ENCODE measurements at places on chromosomes 4 and X. TPM values are rescaled to one million over a fixed set of nuclear protein-coding genes. Genes with fewer than 3 reads are reported as not detected.

Gene RIBC1
- 1.1 TPM for total RNA-seq

Gene MUC7
- not detected for total RNA-seq

Gene TEC
- 10.5 TPM for total RNA-seq

Gene CT45A2
- not detected for total RNA-seq

Gene TCEAL4
- 46.4 TPM for total RNA-seq

Gene TCEAL7
- total RNA-seq = 7.7 TPM

Gene MAGEA12
- total RNA-seq = 0.57 TPM

Gene RTL3
- not detected for total RNA-seq

Gene RAB39B
- 6.9 TPM for total RNA-seq

Gene ATP1B4
- total RNA-seq = not detected

Gene DMP1
- total RNA-seq = 0.11 TPM

Gene CT45A10
- not detected for total RNA-seq

Gene VCX
- total RNA-seq = 1.3 TPM

Gene STEEP1
- 25.5 TPM for total RNA-seq

Gene AMTN
- not detected for total RNA-seq

Gene ZFP42
- 120 TPM for total RNA-seq

Gene CLGN
- 3.4 TPM for total RNA-seq

Gene GLRA3
- total RNA-seq = 0.11 TPM

Gene C4orf50
- 0.17 TPM for total RNA-seq
